Smooth muscle cell of the brain vasculature (primary cell): ENCODE measurements at places on chromosomes 11 and 22.

GRCh38 chr11:11243590-11244469, 109.2 kb downstream of the CSNK2A3 start:
- DNase-seq, result no peak

GRCh38 chr11:120306519-120307242, 18.4 kb upstream of the TLCD5 start:
- DNase-seq, result no peak

- no peak for DNase-seq
Measured at GRCh38 chr22:46953968-46954765, 191.7 kb downstream of the TBC1D22A start.

- no peak for DNase-seq
Measured at GRCh38 chr11:101128571-101129202, 926 bp downstream of the PGR start.

- DNase-seq, result no peak
Measured at GRCh38 chr22:35688913-35689675, 28.6 kb upstream of the APOL5 start.
